ENCODE measurements at places on chromosomes 3 and 15.

DNA sequence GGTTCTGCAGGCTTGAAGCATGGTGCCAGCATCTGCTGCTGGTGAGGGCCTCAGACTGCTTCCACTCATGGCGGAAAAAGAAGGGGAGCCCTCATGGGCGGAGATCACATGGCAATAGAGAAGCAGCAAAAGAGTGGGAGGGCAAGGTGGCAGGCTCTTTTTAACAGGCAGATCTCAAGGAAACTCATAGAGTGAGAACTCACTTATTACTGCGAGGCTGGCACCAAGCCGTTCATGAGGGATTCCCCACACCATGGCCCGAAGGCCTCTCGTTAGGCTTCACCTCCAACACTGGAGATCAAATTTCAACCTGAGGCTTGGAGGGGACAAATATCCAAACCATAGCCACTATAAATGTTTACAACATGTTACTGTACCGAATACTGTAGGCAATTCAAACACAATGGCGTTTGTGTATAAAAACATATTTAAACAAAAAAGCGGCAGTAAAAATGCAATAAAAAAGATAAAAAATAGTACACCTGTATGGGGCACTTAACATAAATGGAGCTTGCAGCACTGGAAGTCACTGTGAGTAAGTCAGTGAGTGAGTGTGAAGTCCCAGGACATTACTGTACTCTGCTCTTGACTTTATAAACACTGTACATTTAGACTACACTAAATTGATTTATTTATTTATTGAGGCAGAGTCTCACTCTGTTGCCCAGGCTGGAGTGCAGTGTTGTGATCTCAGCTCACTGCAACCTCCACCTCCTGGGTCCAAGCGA, 18.8 kb upstream of the MOBP start:
- no peak for DNase-seq

DNA sequence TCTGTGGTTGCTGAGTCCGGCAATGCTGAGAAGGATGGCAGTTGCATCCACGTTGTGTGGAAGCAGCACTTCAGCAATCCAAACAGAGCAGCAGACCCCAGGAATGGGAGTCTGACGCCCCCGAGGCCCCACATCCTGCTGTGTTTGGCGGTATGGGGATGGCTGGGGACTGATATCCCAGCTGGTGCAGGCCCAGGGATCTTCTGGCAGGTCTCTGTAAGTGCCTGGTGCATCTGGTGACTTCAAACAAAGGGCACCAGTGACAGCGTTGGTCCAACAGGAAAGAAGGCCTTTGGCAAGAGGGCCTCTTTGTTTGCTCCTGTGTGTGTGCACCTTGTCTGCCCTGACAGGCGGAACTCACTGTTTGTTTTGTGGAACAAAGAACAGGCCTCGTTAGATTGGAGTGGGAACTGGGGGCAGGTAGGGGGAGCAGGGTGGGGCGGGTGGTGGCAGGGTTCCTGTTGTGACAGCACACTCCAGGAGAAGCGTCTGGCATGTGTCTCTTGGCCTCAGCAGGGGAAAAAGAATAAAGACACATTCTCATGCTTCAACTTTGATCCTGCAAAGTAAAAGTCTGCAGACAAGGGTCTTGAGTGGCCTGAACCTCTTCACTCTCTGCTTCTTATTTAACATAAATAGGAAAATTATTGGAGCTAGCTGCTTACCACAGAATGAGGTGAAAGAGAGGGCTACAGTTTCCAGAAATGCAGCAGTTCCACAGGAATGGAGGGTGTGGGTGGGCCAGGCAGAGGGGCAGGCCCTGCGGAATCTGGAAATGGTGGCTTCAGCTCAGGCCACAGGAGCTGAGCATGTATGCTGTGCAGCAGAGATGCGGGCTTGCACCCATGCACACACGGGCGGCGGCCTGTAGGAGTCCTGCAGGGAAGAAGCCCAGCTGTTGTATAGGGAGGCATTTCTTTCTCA, 94.5 kb upstream of the MYZAP start:
- no peak for DNase-seq

DNA sequence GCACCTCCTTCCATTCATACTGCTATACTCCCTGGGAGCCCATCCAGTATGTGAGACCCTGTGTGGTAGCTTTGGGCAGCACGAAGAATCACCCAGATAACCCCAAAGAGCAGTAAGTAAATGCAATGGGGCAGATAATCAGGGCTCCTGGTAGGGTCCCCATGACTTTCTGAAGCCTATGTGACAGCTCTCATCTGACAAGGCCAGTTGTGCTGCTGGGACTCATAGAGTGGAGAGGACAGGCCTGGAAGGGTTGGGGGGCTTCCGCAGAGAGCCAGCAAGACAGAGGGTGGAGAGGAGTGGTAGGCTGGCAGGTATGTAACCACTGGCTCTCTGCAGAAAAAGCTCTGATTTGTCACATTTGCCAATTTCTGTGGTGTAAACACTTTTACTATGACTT, 3.2 kb upstream of the SLC6A20 start:
- no peak for DNase-seq

GRCh38 chr3:4472312-4472711, 5.2 kb upstream of the SUMF1 start:
- no peak for DNase-seq

DNA sequence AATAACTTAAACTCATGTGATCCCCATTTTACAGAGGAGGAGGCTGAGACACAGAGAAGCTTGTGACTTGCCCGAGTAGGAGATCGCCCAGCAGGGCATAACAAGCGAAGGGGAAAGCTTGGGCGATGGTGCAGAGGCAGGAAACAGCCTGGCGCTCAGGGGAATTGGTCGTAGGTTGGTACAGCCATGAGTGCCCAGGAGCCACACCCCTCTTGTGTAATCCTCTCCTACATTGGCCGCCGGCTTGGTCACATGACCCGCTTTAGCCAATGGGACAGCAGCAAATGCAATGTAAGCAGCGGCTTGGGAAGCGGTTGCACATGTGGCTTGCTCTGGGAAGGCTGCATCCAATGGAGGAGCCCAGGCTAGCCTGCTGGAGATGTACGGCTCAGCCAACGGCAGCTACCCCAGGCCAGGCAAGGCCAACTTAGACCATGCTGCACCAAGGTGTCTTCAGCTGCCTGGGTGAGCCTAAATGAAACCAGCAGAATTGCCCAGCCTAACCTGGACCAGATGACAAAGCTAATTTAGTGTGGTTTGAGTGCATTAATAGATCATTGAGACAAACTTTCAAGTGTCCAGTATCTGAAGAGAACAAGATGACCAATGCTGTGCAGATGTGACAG, 50.3 kb upstream of the SLC6A6 start:
- no peak for DNase-seq

DNA sequence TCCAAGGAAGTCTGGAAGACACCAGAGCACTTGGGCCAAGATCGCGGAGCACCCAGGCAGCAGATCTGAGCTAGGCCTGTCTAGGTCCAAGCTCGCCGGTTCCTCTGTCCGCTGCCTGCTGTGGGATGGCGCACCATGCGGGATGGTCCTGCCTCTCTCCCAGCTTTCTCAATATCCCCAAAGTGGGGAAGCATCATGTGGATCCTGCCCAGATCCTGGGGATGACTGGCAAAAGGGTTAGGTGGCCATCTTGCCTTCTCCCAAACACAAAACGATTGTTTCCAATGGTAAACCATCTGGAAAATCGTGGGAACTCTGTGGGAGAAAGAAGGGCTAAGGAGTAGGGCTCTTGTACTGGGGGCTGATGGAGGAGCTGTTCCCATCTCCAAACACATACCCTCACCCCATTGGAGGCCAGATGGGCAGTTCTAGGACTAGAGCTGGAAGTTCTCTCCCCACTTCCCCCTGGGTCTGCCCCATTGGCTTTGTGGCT, 8.9 kb downstream of the PRKCD start:
- DNase-seq: no peak

All from stimulated activated CD4-positive, alpha-beta T cell treated with anti-CD3 and anti-CD28 coated beads, Interleukin-1b, Interleukin-23, amount 100 ng/mL, for 1 hour (primary cell).